ENCODE measurements at places on chromosomes 11 and 22.
A peak's percentile ranks its signal among the peaks of the same experiment; 100 is the strongest.

- DNase-seq = no peak
These were observed 5.3 kb upstream of the IFITM3 start for GRCh38 chr11:325796-326591.

DNA sequence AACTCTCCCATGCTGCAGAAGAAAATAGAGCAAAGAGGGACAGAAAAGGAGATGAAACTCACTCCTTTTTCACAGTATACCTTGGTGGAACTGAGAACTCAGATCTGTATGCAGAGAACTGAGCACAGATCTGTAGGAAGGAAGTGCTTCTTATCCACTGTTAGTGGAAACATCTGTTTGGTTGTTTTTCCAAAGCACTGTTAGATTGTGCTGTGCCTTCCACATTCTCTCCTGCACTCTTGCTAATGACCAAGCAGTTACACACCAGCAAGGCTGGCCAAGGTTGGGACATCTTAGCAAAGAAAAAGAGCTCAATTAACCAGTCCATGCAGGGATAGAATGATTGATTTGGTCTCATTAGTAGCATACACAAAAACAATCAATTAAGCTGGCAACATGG is 20.1 kb upstream of the SIK2 start:
- no peak for DNase-seq

DNA sequence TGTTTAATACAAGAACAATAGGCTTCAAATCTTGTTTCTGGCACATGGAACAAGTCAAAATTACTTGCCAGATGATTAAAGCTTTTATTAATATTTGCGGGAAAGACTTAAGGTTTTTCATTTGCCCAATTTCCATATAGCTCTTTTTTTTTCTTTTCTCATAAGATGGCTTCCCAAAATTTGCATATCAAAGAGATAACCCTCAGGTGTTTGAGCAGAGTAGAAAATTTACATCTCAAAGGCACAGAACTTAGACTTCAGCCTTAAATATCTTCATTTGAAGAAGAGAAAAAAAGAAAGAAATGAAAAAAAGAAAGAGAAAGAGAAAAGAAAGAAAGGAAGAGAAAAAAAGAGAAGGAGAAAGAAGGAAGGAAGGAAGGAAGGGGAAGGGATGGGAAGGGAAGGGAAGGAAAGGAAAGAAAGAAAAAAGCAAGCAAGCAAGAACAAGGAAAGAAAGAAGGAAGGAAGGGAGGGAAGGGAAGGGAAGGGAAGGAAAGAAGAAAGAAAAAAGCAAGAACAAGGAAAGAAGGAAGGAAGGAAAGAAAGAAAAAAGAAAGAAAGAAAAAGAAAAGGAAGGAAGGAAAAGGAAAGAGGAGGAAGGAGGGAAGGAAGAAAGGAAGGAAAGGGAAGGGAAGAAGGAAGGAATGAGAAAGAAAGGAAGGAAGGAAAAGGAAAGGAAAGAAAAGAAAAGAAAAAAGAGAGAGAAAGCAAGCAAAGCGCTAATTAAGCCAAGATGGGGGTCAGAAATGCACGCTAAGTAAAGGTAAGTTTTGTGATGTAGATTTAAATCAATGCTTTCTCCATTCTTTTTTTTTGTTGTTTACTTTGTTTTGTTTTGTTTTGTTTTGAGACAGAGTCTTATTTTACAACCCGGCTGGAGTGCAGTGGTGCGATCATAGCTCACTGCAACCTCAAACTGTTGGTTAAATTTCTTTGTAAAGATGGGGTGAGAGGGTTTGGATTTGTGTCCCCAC is 20.2 kb upstream of the IFITM3 start:
- DNase-seq = no peak

DNA sequence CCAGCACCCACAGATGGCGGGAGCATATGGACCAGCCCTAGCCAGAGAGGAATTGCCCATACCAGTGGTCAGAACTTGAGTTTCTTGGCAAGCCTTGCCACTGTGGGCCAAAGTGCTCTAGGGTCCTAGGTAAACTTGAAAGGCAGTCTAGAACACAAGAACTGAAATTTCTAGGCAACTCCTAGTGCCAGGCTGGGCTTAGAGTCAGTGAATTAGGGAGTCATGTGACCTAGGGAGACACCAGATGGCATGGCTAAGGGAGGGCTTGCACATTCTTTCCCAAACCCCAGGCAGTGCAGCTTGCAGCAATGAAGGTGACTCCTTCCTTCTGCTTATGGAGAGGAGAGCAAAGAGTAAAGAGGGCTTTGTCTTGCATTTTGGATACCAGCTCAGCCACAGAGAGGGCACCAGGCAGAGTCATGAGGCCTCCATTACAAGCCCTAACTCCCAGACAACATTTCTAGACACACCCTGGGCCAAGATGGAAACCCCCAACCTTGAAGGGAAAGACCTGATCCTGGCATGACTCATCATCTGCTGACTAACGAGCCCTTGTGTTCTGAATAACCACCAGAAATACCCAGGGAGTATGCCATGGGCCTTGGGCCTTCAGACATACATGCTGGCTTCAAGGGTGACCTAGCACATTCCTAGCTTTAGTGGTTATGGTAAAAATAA is 19.2 kb upstream of the OR56A3 start:
- DNase-seq = no peak

- no peak for DNase-seq
These were observed 34.3 kb downstream of the GUCY1A2 start for GRCh38 chr11:106983991-106984390.

DNA sequence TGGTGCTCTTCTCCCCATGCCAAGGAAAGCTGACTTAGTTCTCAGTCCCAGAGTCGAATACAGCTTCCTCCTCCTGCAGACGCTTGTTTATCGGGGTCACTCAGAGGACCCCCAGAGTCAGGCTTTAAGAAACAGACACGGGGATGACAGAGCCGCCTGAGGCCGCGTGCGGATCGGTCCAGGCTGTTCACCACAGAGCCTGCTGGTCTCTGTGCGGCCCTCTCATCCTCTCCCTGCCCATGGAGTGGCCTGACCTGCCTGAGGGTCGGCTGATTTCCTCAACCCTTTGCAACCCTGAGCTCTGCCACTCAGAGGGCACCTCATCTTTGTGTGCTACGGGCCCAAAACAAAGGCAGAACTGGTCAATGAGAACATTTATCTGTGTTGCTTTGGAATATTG is 2.1 kb downstream of the GAL start:
- no peak for DNase-seq

- no peak for DNase-seq
These were observed 64.6 kb downstream of the LINC01488 start for GRCh38 chr11:69545976-69546617.

DNA sequence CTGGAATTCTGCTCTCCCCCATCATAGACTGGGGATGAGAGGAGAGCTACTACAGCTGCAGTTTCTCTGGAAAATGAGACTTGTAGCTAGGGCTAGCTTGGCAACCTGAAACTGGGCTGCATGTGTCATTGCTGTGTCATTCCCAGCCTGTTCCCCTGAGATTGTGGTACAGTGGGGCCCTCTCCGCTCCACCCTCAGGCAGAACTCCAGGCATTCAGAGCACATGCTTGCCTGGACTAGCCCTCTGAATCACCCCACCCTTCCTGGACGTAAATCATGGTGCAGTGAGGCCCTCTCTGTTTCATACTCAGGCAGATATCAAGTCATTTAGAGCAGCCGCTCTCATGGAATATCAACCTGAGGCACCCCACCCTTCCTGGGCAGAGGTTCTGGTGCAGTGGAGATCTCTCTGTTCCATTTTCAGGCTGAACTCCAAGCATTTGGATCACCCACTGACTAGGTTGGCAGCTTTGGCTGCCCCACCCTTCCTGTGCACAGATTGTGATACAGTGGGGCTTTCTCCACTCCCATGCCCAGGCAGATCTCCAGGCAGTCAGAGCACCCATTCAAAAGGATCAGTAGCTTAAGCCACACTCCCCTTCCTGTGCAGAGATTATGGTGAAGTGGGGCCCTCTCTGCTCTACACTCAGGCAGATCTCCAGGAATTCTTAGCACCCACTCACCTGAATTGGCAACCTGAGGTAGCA is 274.4 kb downstream of the C11orf87 start:
- DNase-seq = peak; percentile 48

DNA sequence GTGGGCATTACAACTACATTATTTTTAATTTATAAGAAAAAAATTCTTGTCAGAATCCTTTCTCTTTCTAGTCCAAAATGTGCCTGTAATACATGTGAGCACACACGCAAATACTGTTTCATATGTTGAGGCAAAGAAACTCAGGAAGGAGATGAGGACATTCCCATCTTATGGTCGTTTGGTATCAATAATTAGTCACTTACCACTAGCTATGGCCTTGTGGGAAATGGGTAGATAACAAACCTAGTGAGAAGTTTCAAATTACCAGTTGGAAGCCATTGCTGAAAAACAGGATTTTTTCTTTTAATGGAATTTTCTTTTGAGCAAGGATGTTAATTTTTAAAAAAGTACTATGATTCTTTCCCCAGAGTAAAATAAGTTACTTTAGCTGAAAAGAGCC is 25.7 kb downstream of the AMOTL1 start:
- DNase-seq = peak; percentile 62

DNA sequence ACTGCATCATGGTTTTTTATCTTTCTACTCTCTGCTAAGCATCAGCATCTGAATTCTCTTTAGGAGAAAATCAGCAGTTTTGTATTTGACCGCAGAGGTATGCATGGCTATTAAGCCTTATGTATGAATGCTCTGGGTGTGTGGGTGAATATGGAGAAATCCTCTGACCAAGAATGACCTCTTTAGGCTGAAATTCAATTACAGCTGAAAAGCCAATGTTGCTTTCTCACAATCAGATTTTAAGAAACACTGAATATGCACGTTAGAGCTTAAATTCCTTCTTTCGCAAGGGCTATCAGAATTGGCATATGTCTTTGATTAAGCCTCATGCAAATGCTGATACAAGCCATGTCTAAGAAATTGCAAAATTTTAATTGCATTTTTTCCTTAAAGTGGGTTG is 43.2 kb downstream of the ARHGAP42 start:
- peak; percentile 61 for DNase-seq

GRCh38 chr11:109680127-109680526 is 258.1 kb downstream of the C11orf87 start:
- no peak for DNase-seq

DNA sequence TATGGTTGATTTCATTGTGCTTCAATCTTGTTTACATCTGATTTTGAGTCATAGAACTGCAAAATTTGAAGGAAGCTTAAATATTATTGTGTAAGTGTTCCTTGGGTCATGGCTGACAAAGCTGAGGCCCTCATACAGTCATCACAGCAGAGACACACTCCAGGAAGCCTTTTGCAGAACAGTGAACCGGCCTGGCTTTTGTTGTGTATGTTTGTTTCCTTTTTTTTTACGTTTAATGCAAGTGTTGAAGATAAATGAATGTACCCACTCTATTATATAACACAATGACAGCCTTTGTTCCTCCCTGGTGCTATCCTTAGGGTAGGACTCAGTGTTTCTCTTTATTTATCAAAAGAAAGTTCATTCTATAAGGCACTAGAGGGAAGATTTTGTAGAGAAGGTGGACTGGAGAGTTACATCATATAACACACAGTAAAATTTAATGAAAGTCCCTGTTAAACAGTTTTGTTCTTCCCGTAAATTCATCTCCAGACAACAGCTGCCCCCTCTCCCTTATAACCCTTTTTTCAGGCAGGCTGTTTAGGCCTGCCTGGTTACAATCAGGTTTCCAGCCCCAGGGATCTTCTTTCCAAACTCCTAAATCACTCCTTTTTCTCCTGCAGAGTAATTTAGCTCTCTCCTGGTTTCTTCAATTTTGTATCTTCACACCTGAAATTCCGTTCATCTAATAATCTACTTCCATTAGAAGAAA is 34.3 kb upstream of the CSTF3 start:
- DNase-seq = no peak

- DNase-seq = peak; percentile 23
These were observed 53.4 kb upstream of the SCUBE2 start for GRCh38 chr11:9144828-9145227.

GRCh38 chr11:69985641-69986439 is 92.3 kb upstream of the ANO1 start:
- DNase-seq = no peak

GRCh38 chr11:86743223-86744118 is 56.9 kb upstream of the PRSS23 start:
- peak; percentile 97 for DNase-seq

DNA sequence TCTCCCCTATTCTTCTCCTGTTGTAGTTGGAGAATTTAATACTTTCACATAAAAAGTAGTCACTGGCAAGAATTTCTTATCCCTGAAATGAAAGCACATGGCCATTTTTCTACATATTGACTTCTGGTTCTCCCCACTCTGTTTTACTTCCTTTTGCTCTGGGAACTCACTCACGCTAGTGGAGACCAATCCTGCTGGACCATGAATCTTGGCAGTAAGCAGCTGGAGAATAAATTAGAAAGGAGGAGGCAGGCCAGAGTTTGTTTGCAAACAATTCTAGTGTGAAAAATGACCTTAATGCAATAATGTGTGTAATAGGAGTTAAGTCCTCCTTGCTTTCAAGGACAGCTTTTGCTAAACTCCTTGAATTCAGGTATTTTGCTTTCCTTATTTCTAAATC is 412.3 kb upstream of the CHORDC1 start:
- DNase-seq = no peak

- no peak for DNase-seq
These were observed 83.0 kb downstream of the AASDHPPT start for GRCh38 chr11:106160494-106160893.
